ENCODE measurements at places on chromosomes 13 and 19.

GRCh38 chr13:50126993-50127725, 111.9 kb downstream of the KCNRG start:
- DNase-seq: peak; percentile 43

GRCh38 chr19:51600940-51601580, 29.1 kb downstream of the SIGLEC5 start:
- DNase-seq: no peak

DNA sequence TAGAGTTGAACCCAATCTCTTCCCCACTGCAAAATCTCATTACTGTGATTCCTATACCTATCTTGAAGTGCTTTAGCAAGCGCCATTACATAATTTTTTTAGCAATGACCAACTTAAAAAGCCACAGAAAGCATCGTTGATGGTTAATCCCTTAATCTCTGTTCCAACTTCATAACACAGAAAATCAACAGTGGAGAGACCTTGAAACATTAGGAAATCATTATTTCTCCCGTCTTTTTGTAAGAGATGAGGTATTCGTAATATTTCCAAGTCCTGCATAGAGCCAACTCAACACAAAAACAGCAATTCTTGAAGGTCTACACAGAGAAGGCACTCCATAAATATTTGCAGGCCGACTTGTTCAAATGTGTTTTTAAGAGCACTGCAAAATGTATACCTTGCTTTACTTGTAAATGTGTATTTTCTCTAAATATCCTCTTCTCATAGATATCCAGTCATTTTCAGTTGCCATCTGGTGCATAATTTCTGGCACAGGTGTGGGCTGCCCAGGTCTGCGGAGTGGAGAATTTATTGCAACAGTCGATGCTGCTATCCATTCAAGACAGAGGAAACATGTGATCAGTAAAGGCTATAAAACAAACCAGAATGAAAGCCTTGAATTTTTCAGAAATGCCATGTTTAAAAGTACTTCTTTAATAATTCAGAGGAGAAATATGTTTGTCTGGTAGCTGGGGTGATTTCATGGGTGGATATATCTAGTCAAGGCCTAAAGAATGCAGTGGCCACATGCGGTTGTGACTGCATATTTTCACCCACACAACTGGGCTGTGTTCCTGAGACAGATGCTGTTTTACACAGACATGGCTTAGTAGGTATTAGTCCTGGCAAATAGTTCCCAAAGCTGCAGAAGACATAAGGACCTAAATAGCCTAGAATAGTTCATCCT, 234.3 kb upstream of the STARD13 start:
- no peak for DNase-seq

GRCh38 chr19:49676136-49676783, 811 bp upstream of the PRMT1 start:
- peak; percentile 37 for DNase-seq

DNA sequence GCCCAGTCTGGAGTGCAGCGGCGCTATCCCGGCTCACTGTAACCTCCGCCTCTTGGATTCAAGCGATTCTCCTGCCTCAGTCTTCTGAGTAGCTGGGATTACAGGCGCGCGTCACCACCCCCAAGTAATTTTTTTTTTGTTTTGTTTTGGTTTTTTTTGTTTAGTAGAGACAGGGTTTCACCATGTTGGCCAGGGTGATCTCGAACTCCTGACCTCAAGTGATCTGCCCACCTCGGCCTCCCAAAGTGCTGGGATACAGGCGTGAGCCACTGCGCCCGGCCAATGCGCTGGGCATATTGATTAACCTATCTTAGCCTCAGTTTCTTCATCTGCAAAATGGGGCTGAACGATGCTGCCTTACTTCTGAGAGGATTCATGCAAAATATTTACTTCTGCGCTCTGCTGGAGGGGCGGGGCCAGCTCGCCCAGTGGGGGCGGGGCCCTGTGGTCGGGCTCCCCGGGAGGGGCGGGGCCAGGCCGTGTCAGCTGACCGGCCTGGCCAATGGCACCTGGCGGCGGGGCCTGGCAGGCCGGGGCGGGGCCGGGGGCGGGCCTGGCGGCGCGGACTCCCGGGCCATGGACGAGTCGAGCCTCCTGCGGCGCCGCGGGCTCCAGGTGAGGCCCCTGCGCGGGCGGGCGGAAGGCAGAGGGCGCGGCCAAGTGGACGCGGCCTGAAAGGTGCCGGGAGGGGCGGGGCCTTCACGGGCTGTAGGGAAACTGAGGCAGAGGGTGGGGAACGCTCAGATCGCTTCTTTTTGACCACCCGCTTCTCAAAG, at the start of gene MAST3:
Gene MAST3, plus strand, starts transcription at position 562 of the 776 bp plus-strand sequence. Its CDS starts 15 bp downstream, at position 577.
- DNase-seq: peak; percentile 79

- no peak for DNase-seq
These were observed 41.6 kb upstream of the CHST8 start for GRCh38 chr19:33580026-33580644.

GRCh38 chr13:62088165-62088564, 672.5 kb upstream of the PCDH20 start:
- no peak for DNase-seq

DNA sequence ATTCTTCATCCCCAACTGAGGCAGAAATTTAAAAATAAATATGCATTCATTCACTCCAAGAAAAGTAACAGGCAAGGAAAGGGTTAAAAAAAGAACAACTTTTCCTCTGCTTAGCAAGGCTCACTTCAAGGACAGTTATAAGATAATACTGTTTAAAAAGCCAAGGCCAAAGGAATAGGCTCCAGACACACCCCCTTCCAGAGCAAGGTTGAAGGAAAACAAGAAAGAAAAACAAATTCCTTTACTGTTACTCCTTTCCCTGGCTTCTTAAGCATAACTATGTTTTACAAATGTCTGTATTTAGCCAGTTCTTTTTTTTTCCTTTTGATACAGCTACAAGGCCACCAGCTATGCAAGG, 8.5 kb downstream of the SIGLEC11 start:
- no peak for DNase-seq

DNA sequence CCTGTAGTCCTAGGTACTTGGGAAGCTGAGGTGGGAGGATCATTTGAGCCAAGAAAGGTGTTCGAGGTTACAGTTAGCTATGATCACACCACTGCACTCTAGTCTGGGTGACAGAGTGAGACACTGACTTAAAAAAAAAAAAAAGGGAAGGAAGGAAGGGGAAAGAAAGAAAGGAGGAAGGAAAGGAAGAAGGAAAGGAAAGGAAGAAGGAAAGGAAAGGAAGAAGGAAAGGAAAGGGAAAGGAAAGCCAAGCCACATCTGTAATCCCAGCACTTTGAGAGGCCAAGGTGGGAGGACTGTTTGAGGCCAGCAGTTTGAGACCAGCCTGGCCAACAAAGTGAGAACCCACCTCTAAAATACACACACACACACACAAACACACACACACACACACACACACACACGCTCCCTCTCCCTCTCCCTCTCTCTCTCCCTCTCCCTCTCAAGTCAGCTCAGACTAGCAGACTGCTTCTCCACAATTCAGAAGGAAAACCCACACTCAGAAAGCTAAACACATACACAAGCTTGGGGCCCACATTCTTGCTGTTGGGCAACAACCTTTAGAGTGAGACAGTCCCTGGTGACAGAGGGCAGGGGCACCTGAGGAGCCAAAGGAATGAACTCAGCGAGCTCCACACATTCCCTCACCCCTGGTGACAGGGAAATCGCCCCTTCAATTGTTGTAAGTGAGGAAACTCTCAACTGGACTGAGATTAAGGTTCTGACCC, 2.7 kb downstream of the ZNF709 start:
- DNase-seq: no peak

DNA sequence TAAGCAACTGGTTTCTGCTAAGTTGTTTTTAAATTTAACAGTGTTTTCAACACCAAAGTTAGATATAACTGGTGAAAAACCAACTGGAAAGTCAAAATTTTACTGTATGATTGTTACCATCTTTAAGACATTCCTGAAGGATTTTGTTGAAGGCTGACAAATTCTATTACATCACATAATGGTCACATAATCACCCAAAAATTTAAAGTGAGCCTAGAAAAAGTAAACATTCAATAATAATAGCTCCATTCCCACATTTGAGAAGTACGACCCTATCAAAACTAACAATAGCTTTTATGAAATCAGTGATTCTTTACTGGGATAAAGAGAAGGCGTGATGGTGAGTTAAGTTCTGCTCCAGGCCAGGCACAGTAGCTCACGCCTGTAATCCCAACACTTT, 51.6 kb downstream of the USP12 start:
- DNase-seq: no peak

DNA sequence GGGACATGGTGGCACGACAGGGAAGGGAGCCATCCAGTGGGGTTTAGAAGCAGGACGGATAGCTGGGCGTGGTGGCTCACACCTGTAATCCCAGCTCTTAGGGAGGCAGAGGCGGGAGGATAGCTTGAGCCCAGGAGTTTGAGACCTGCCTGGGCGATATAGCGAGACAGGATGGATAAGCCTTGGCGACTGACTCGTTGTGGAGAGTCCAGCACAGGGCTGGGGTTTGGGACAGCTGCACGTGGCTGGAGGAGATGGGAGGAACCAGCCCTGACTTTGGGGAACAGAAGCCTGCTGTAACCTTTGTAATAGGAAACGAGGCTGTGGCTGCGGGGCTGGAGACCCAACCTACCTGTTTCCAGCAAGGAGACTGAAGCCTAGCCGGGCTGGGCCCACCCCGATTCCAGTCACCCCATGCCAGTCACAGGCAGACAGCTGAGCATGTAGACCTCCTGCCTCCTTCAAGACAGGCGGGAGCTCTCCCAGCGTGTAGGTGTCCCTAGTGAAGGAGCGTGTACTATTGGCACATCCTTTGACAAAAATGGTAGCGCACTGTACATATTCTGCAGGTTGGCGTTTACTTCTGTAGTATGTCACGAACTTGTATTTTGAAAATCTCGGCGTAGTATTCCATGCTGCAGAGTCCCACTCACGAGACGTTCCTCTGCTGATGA, 8.0 kb downstream of the LENG1 start:
- DNase-seq: no peak

- DNase-seq: no peak
These were observed 10.3 kb downstream of the AKT2 start for GRCh38 chr19:40274585-40275544.

DNA sequence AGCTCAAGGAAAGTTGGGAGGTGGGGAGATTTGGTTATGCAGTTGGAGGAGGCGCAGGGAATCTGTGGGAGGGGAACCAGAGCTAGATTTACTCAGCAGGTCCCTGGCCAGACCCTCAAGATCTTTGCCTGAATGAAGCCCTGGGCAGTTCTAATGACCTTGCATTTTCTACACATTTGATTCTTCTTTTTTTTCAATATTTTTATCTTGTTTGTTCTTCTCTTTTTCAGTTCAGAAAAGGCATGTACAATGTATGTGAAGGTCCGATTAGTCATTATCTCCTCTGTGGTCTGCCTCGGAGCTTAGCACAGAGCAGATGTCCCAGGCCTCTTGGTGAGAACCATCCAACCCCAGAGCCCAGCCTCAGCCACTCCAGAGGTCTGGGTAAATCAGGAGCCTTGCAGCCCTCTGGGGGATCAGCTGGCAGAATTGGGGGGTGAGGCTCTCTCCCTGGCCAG, 24.2 kb downstream of the SERP2 start:
- DNase-seq: no peak

DNA sequence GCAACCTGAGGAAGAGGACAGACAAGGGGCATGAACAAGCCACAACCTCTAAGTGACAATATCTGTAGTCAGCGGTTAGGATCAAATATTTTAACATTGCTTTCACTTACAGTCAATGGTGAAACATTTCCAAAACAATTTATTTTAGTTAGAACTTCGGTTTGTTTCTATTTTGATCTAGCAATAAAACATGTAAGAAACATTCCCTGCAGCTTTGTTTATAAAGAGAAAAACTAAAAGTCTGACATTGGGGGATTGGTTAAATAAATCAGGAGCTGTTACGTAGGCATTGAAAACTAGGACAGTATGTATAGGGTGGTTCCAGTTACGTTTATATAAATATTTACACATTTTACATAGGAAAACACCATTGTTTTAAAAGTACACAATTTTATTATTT, 3.4 kb downstream of the URI1 start:
- DNase-seq: no peak

DNA sequence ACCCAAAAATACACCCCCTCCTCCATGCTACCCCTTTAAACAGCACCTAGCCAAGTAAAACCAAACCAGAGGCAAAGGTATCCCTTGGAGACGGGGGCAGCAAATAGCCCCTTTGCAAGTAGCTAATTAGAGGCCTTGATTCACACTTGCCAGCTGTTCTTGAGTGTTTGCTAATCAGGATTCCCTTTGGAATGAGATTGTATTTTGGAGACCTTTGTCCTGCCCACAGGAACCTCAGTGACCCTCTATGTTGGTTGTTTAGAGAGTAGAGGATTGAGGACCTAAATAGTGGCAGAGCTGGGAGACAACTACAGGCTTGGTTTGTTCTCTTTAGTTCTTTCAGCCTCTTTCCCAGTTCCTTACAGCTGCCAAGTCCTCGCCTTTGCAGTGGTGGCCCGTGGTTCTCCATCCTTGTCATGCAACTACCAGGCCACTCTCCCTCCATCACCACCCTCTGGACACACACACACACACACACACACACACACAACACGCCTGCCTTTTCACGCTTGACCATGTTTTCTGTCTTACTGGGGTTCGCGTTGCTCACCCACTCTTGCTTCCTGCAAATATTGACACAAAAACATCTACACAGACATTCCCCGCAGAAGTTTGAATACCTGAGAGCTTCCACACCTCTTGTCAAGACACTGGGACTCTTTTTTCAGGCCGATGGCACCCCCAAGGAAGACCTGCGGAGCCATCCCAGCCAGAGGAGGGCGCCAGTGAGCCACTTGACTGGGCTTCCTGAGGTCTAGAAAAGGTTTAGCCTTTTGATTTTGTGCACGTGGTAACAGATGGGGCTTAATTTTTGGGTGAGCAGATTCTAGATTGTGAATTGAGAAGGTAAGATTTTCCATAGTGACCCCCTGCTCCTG, 80.0 kb upstream of the GPR183 start:
- peak; percentile 88 for DNase-seq

- no peak for DNase-seq
These were observed 3.9 kb upstream of the CD209 start for GRCh38 chr19:7751157-7751783.

GRCh38 chr13:41315443-41316047, 4.5 kb downstream of the NAA16 start:
- peak; percentile 3 for DNase-seq

DNA sequence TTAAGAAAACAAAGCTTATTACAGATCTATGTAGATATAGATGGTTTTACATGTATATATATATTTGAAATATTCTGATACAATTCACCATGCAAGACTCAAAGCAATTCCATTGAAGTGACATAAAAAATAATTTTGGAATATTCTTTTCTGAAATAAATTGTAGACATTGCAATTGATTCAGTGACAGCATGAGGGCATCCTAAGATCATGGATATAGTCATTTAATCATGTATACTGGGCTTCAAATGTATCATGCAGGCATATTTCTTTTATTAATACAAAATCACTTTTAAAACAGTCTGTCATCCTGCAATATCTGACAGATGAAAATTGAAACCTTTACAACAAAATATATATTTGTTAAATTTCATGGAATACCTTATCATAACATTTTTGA, 286.7 kb upstream of the SLITRK6 start:
- no peak for DNase-seq

- DNase-seq: no peak
These were observed 18.4 kb downstream of the NFIX start for GRCh38 chr19:13013649-13014048.

DNA sequence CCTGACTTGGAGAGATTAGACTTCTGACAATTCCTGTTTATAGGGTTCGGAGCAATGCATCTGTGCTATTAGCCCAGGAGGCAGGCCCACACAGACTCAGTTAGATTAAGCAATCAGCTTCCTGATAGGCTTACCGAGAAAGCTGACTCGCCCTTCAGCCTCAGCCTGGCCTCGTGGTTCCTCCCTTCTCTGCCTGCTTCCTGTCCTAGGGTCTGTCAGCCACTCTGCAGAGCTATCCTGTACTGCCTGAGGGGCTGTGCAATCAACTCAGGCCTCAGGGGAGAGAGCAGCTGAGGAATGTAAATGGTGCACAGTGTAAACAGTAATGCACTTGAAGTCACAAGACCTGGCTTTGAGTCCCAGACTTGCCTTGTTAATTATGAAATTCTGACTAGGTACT, 30.7 kb downstream of the HTR2A start:
- DNase-seq: no peak

Data from stimulated activated naive CD4-positive, alpha-beta T cell (primary cell).